Stimulated activated CD8-positive, alpha-beta memory T cell treated with anti-CD3 and anti-CD28 coated beads, Interleukin-12 subunit alpha, Interleukin-12 subunit beta, amount 100 ng/mL, for 4 hours (primary cell): ENCODE measurements at places on chromosomes 11 and 22.

DNA sequence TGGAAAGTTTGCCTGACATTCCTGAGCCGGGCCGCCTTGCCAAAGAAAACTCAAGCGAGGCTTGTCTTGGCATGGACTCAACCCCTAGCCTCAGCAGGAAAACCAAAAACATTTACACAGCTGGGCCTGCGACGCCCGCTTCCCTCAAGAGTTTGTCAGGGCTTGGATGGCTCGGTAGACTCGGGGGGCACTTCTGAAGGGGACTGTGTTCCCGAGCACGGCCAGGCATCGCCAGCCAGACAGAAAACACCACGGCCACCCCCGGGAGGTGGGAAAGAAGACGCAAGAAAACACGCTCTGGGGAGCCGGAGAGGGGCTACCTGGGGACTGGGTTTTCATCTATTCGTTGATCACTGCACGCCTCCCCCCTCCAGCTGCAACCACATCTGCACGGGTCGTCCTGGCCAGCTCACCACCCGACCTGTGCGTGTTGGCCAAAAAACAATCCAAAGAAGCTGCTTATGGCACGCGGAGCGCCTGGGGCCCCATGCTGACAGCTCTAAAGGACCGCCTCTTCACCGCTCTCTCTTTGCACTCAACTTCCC is 380.7 kb downstream of the MN1 start:
- DNase-seq: no peak

DNA sequence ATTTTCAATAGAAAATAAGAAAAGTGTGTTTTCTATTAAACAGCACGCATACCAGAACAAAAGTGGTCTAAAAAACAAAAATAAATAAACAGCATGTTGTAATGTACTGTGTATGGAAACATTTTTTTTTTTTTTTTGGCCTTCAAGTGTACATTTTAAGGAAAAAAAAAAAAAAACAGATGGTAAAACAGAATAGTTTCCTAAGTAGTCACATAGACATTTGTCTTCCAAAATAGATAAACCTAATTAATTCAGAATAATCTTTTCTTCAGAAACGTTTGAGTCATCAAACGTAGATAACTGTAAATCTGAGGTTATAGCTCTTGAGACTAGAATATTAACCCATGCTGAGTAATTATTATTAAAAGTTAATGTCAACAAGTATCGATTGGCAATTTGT is 396 bp upstream of the CFAP300 start:
- no peak for DNase-seq

DNA sequence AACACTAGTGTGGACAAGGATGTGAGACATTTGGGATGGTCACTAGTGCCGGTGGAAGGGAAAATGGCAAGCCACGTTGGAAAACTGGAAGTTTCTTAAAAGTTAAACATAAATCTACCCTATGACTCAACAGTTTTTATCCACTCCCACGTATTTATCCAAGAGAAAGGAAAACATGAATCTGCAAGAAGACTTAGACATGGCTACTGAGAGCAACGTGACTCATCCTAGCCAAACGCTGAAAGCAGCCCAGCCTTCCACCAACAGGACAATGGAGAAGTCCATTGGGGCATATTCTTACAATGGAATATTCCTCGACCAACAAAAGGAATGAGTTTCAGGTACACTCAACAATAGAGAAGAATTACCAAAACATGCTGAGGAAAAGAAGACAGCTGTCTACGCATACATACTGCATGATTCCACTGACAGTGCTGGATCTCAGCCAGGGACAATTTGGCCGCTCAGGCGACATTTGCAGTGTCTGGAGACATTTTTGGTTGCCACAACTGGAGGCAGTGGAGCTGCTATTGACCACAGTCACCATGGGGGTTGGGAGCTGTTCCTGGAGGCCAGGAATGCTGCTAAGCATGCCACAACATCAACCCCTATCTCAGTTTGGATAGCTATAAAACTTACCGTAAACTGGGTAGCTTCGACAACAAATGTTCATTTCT is 21.2 kb downstream of the SYT13 start:
- no peak for DNase-seq

DNA sequence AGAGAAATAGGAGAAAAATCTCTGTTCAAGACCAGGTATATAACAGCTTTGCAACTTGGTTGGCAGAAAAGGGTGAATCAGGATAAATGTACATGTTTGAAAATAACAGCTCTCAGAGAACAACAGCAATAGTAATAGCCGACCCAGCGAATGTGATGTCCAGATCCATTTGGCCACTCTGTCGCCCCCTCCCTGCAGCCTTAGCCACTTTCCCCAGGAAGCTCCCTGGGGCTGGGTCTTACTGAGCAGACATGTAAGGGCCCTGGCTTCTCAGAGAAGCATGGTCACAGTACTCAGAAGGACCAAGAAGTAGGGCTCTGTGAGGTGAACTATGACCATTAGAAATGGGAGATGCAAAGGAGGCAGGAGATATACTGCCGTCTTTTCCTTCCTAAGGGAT is 154.1 kb upstream of the SNX19 start:
- DNase-seq: no peak

DNA sequence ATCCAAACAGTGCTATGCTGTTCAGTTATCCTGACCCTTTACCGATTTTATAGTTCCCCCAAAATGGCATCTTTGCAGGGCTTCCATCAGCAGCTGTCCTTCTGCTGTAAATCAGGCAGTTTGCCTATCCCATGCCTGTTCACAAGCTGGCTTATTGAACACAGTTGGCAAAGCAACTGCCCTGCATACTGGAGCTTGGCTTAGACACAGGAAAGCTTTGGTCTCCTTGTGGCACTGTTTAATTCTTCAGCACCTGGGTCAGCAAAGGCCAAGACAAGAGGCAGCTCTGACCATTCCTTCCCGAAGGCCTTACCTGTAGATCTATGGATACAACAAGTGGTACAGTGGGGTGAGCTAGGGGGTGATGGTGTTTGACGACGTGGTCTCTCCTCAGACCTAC is 32.2 kb downstream of the TSPAN18 start:
- no peak for DNase-seq

DNA sequence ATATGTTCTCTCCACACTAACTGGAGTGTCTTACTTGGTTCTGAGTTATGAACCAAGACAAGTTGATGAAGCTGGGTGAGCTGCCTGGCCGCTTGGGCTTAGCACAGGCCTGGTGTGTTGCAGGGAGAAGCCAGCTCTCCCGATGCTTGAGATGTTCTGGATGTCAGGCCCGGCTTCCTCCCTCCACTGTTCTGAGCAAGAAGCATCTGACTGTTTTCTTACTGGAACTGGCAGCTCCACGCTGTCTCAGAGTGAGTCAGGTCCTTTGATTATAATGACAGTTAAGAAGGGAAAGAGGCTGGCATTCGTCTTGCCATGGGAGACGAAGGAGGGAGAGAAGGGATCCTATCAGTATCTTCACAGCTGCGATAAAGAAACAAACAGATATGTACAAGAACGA is 46.5 kb upstream of the CRTAM start:
- no peak for DNase-seq

DNA sequence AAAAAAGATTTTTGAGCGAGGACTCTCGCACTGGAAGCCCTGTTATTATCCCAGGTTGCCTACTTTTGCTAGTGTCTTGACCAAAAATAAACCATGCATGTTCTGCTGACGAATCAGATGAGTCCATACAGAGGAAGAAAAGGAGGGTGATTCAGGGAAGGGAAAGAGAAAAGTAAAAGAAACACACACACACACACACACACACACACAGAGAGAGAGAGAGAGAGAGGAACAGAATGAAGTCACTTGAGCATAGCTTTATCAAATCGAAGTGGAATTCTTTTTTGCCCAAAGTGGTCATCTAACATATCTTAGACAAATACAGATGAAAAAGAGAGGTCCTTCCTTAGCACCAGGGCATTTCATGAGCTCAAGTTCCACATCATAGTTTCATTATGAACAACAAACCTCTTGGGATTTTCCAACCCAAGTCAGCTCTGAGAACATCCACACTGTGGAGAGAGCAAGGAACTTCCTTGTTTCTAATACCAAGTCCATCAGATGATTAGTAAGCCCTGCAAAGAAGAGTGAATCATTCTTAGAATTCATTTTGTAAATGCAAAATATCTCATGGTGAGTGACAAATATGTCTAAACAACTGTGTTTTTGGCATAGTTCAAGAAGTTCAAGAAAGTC is 7.7 kb upstream of the MMP12 start:
- DNase-seq: no peak

GRCh38 chr22:32897400-32897799 is 95.9 kb downstream of the TIMP3 start:
- no peak for DNase-seq

- DNase-seq: no peak
These were observed 42.5 kb downstream of the CABIN1 start for GRCh38 chr22:24053481-24054226.

DNA sequence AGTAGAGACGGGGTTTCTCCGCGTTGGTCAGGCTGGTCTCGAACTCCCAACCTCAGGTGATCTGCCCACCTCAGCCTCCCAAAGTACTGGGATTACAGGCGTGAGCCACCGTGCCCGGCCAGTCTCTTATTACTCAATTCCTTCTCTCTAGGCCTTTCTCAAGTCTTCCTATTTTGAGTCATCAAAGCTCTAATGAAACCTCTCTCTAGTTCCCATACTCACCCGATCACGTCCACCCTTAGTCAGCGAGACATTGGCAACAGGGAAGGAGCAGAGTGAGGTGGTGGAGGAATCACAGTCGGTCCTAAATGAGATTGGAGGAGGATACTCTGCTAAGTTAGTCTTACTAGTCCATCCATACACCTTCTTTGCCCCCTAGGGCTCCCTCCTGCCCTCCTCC is 5.0 kb downstream of the BSCL2 start:
- DNase-seq: no peak

DNA sequence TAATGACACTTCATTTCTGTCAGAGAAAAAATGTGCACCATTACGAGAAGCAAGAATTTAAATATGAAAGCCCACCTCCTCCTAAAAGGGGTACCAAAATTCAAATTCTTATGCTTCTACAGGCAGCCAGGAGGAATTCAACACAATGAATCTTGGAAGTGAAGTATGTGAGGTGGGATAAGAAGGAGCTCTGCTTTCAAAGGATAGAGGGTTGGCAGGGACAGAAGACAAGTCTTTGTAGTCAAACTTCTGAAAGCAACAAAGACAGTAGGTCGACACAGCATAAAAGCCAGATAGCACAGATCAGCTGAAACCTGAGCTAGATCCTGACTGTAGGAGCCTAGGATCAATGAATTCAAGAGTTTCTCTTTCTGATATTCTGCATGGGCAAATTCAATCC is 17.4 kb downstream of the NARS2 start:
- no peak for DNase-seq

GRCh38 chr11:10443152-10443551 is 11.9 kb upstream of the AMPD3 start:
- no peak for DNase-seq

DNA sequence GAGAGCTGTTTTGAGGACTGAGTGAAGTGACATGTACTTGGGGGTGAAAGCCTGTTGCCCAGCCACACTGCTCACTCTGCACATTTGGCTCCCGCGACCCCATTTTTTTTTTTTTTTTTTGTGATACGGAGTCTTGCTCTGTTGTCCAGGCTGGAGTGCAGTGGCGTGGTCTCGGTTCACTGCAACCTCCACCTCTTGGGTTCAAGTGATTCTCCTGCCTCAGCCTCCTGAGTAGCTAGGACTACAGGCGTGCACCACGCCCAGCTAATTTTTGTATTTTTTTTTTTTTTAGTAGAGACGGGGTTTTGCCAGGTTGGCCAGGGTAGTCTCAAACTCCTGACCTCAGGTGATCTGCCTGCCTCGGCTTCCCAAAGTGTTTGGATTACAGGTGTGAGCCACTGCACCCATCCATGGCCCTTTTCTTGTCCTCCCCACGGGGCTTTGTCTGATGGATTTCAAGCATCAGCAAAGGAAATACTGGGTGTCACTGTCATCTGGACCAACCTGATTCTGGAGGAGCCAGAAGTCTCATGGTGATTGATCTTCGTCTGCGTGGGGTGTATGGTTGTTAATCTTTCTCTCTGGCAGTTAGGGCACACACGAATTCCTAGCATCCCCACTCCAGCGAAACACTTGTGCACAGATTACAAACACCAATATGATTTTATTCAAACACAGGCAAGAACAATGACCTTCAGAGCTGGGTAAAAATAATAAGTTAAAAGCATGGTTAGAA is 3.4 kb upstream of the UCP3 start:
- DNase-seq: no peak

DNA sequence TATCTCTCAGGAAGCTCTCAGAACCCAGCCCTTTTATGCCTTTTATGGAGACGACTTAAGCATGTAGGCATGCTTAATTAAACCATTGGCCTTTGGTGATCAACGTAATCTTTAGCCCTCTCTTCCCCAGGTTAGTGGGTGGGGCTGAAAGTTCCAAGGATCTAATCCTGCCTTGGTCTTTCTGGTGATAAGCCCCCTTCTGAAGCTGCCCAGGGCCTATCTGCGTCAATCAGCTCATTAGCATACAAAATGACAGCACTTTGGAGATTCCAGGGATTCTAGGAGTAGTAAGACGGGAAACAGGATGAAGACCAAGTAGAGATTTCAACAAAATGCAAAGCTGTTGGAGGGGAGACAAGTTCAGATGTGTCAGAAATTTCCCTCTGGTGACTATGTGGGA is 3.1 kb downstream of the FAM118A start:
- DNase-seq: no peak

DNA sequence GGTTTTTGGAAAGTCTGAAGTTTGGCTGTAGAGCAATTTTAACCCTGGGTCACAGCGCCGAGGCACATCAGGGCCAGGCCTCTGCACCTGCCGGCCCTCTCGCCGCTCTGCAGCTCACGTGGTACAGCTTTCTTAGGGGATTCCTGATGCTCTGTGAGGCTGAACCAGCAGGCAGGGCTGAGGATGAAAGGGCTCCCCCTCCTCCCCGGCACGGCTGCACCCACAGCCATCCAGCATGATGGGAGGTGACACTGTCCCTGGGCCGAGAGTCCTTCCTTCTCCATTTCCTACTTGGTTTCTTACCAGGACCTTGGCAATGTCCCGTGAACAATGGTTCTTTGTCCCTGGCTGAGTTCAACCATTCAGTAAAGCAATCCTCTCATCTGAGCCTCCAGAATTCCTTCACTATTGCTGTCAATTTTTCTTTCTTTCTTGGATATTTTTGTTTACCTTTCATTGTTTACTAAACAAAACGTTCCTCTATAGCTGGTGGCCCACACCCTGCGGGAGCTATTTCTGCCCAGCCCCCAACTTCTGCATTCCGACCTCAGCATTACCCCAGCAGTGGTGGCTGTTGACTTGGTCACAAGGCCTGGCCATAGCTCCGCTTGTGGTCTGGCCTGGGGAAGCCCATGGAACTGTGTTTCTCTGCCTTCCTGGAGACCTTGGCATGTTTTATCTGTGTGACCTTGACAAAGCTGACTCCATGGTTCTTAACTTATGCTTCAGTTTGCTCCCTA is 172.8 kb upstream of the B3GAT1 start:
- DNase-seq: no peak
